RPMI7951 (cell line): ENCODE measurements at places on chromosomes 13 and 19. TPM values are rescaled to one million over a fixed set of nuclear protein-coding genes. Genes with fewer than 3 reads are reported as not detected.

C19orf33 gene
- total RNA-seq: not detected in 2 replicates

LGALS7B gene
- not detected in 2 replicates for total RNA-seq

NLRP4 gene
- not detected in 2 replicates for total RNA-seq

DNAAF3 gene
- 1.4 and 1.6 TPM in 2 replicates for total RNA-seq

CBLC gene
- not detected in 2 replicates for total RNA-seq

SIGLEC10 gene
- total RNA-seq: not detected in 2 replicates

ZNF443 gene
- 4.8 and 5.8 TPM in 2 replicates for total RNA-seq

COL5A3 gene
- 3.0 and 4.8 TPM in 2 replicates for total RNA-seq

KCNN4 gene
- 71.6 and 126 TPM in 2 replicates for total RNA-seq

GPX4 gene
- total RNA-seq: 386 and 470 TPM in 2 replicates

RPL18 gene
- total RNA-seq: 2,104 and 2,291 TPM in 2 replicates

CAPS gene
- 1.6 and 1.8 TPM in 2 replicates for total RNA-seq

GRIK5 gene
- total RNA-seq: not detected in 2 replicates

ZNF548 gene
- 21.7 and 27.1 TPM in 2 replicates for total RNA-seq

SHISA2 gene
- 0.72 and 1.9 TPM in 2 replicates for total RNA-seq

SYNGR4 gene
- not detected in 2 replicates for total RNA-seq

IZUMO2 gene
- total RNA-seq: not detected in 2 replicates

CABP5 gene
- not detected in 2 replicates for total RNA-seq

ZNF491 gene
- 1.9 and 2.5 TPM in 2 replicates for total RNA-seq

ZGLP1 gene
- total RNA-seq: 0.88 and 1.2 TPM in 2 replicates

ZNF772 gene
- 13.5 and 17.3 TPM in 2 replicates for total RNA-seq

ETV2 gene
- 0.39 and 1.1 TPM in 2 replicates for total RNA-seq

RNF17 gene
- not detected in 2 replicates for total RNA-seq
